Gastroesophageal sphincter (tissue), 4 donors: ENCODE measurements at places on chromosomes 5 and 9.

GRCh38 chr9:126411225-126411947 is 84.8 kb downstream of the MVB12B start:
- no peak for ATAC-seq
- no peaks in the 10 kb centered on the region for H3K27me3 ChIP-seq
- H3K4me3 ChIP-seq, result no peak overlapping the region
- H3K36me3 ChIP-seq, result no peaks in the 10 kb centered on the region
- H3K27ac ChIP-seq, result no peak overlapping the region

GRCh38 chr9:101727612-101728524 is 10.6 kb downstream of the GRIN3A start:
- H3K27ac ChIP-seq, result no peak overlapping the region
- no peak overlapping the region for H3K4me3 ChIP-seq
- peaks cover 4% of the 10 kb centered on the region for H3K27me3 ChIP-seq
- ATAC-seq, result no peak

GRCh38 chr5:124741711-124742496 is 4.5 kb downstream of the ZNF608 start:
- peak overlapping the region; percentile 90 for H3K27ac ChIP-seq
- no peaks in the 10 kb centered on the region for H3K27me3 ChIP-seq
- H3K4me3 ChIP-seq, result peak overlapping the region; percentile 63
- peaks cover 62% of the 10 kb centered on the region for H3K4me1 ChIP-seq
- no peak for ATAC-seq

DNA sequence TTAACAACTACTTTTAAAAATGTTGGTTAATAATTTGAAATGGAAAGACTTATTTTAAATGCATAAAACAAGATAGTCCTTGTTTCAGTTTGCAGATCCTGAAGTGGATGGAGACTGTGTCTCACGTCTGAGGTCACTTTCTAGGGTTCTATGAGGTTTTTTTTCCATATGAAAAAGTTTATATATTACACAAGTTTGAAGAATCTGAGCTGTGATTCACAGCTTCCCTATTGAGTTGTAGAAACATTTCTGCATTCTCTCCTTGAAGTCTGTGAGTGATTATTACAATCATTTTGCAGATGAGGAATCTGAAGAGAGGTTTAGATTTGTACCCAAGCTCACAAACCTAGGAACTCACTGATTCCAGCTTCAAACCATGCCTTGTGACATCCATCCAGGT is 442.5 kb upstream of the KLF4 start:
- no peak overlapping the region for H3K4me3 ChIP-seq
- no peaks in the 10 kb centered on the region for H3K36me3 ChIP-seq
- H3K27me3 ChIP-seq, result no peaks in the 10 kb centered on the region
- H3K27ac ChIP-seq, result no peak overlapping the region
- ATAC-seq, result no peak

DNA sequence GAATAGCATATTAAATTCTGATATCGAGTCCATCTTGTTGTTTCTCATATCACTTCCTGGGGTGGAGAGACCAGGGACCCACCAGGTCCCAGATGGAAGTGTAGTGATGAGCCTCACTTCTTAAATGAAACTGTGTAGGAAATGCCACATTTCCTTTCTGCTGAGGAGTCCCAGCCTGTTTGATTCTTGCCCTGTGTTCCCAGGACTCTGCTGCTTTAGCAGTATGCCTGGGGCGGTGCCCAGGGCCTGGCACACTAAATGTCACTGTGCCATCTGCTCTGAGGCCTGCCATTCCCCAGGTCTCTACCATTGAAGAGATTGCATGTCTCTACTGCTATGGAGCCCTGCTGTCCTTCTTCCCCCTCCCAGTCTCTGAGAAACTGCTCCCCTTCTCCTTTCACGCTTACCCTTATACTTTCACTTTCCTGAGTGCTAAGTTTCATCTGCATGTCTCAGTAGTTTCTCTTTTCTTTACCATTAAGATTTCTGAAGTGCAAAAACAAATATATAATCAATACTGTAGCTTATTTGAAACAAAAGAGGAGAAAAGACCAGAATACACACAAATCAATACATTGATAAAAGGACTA is 260.4 kb downstream of the GABRB2 start:
- H3K27ac ChIP-seq, result no peak overlapping the region
- no peaks in the 10 kb centered on the region for H3K36me3 ChIP-seq
- peaks cover 11% of the 10 kb centered on the region for H3K4me1 ChIP-seq
- H3K4me3 ChIP-seq, result no peak overlapping the region
- no peaks in the 10 kb centered on the region for H3K27me3 ChIP-seq
- no peak for ATAC-seq

- H3K27me3 ChIP-seq, result peaks cover 51% of the 10 kb centered on the region
- H3K4me3 ChIP-seq, result no peak overlapping the region
- H3K36me3 ChIP-seq, result no peaks in the 10 kb centered on the region
- peaks cover 38% of the 10 kb centered on the region for H3K4me1 ChIP-seq
Observed at GRCh38 chr9:114153761-114154599, 1.4 kb upstream of the COL27A1 start.

- H3K36me3 ChIP-seq, result peaks cover 29% of the 10 kb centered on the region
- H3K4me3 ChIP-seq, result no peak overlapping the region
- no peak overlapping the region for H3K27ac ChIP-seq
- no peak for ATAC-seq
Observed at GRCh38 chr9:98826716-98827115, 19.2 kb downstream of the GALNT12 start.

- no peak overlapping the region for H3K4me3 ChIP-seq
- no peaks in the 10 kb centered on the region for H3K4me1 ChIP-seq
- H3K36me3 ChIP-seq, result peaks cover 52% of the 10 kb centered on the region
- H3K27ac ChIP-seq, result no peak overlapping the region
- ATAC-seq, result no peak
- H3K27me3 ChIP-seq, result no peaks in the 10 kb centered on the region
Observed at GRCh38 chr5:78221964-78222451, 72.5 kb downstream of the AP3B1 start.

DNA sequence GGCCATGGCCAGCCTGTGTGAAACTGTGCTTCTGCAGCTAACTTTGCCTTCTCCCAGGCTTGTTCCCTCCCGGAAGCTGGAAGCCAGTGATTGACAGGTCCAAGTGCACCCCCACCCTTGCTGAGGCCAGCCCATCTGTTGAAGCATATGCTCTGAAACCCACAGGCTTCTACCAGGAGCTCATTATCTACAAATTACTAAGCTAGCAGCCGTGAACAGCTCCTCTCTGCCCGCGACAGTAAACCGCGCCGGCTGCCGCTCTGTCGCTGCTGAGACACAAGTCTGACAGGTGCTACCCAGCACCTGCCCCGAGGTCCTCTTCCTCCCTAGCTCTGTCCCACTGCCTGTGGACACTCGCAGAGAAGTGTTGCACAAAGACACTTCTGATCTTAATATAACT is 490.9 kb downstream of the GADD45G start:
- no peak overlapping the region for H3K27ac ChIP-seq
- no peak for ATAC-seq
- H3K27me3 ChIP-seq, result no peaks in the 10 kb centered on the region
- H3K36me3 ChIP-seq, result no peaks in the 10 kb centered on the region

DNA sequence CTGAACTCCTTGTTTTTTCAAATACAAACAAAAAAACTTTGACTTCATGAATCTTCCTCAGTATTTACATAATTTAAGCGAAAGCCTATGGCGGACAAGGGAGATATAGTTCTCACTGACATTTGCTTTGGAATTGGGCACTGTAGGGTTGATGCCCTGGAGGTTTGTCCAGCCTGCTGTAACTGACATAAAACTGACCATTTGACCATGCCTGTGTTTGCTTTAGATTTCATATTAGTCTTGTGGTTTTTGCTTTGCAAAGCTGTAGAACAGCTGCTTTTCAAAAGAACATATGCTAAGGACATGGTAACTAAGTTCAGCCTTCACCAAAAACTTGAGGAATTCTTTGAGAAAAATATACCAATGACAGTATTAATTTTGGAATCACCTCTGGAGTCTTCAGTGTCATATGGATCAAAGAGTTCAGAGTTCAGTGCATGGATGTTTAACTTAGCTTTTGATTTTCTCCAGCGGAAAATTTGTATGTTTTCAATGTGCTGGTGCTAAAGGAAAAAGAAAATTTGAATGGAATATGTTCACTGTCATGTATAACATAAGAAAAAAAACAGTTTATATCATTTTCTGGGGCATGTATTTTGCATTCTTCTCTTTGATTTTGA is 1013.1 kb downstream of the NR2F1-AS1 start:
- ATAC-seq, result no peak
- H3K36me3 ChIP-seq, result no peaks in the 10 kb centered on the region
- no peaks in the 10 kb centered on the region for H3K4me1 ChIP-seq
- no peaks in the 10 kb centered on the region for H3K27me3 ChIP-seq
- no peak overlapping the region for H3K4me3 ChIP-seq

DNA sequence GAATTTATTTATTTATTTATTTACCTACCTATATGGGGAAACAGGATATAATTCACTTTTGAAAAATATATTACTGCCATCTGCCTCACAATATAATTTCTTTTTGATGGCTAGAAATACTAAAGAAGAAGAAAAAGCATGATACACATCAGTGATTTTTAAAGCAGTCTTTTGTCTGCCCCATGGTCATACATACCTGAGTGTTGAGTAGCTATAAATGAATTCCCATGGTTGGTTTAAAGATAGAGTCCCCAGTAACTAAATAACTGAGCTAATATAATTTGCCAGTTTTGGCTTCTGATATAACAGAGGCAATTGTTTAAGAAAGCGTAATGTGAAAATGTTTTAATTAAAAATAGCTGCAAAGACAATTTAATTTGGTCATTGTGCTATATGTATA is 447.8 kb downstream of the PDE4D start:
- no peak overlapping the region for H3K4me3 ChIP-seq
- no peaks in the 10 kb centered on the region for H3K27me3 ChIP-seq
- no peaks in the 10 kb centered on the region for H3K4me1 ChIP-seq
